ENCODE measurements at places on chromosomes 4 and X.
A peak's percentile ranks its signal among the peaks of the same experiment; 100 is the strongest.

- DNase-seq: no peak
Observed at GRCh38 chr4:128854433-128854832, 44.9 kb downstream of the JADE1 start.

DNA sequence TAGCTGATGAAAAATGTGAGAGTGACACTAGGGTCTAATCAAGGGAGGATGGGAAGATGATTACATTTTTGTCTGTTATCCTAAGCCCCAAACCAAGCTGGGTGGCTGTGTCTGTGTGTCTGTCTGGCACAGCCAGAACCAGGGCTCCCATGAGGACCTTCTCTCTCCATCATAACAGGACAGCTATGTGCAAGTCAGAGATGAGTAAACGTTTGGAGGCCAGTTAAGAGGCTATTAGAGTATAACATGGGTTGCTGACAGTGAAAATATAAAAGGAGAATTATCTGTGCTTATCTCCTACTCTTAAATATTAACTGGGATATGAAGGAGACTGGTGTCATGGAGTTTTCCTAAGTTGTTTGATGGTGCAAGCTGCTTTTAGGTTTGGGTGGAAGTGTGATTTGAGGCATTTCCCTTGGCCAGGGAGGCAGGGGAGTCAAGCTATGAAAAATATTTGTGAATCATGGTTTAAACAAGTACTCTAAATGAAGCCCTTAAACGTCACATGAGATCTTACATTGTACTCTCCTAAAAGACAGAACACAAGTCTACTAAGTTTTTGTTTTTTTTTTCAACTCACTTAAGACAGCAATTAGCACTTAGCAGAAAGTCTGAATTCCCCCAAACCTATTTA, 156.2 kb downstream of the ENOX2 start:
- no peak for DNase-seq

DNA sequence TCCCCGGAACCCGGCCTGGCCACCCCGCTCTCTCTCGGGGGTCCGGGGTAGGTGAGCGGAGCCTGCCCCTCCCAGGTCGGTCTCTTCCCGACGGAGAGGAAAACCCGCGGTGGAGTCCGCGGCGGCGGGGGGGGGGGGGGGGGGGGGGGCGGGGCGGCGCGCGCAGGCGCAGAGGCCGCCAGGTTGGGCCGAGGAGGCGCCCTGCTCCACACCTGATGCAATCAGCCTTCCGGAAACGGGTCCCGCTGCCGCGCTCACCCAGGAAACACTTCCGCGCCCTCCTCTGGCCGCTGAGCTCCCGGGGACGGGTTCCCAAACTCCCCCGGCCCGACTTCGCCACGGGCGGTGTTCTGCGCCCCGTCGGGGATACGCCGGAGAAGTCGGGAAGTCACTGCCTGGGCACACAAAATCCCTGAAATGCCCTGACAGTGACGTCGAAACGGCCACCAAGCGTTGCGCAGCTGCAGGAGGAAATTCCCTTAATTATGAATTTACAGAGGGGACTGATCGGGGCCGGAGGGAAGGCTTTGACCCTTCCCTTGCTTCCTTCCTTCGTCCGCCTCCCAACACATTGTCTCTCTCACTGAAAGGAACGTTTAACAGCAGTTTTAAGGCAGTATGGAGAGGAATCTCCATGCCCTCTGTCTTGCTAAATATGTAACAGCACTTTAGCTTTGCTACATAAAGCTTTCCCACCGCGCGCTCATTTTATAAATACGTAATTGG, 2.1 kb upstream of the APBB2 start:
- DNase-seq: peak; percentile 60

- DNase-seq: no peak
Observed at GRCh38 chrX:23066588-23067281, 67.0 kb downstream of the DDX53 start.

DNA sequence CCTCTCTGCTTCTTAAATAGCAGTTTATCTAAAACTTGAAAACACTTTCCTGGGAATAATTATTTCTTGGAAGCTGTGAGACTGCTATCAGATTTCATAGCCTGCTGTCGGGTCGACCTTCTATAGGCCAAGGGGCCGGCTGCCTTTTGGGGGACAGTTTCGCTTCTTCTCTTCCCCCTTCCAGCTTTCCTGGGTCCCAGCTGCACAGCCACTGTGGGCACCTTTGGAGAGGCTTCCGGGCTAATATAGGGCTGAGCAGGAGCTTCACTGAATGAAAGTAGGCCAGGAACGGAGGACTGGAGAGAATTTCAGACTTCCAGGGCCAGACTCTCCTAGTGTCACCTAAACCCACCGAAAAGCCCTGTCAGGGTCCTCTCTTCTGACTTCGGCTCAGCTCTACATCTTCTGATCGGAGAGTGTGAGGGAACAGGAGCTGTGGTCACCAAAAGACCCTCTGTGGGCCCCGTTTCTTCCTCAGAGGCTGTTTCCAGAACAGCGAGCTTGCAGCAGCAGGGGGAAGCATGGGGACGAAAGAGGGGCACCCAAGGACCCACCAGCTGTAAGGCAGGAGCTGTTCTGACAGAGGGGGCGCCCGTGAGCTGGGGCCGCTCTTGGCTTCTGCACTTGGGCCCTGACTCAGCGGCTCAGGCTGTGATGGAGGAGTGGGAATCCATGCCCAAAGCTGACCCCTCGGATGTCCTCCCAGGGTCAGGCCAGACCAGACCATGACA, 620.6 kb downstream of the BCOR start:
- DNase-seq: peak; percentile 5

DNA sequence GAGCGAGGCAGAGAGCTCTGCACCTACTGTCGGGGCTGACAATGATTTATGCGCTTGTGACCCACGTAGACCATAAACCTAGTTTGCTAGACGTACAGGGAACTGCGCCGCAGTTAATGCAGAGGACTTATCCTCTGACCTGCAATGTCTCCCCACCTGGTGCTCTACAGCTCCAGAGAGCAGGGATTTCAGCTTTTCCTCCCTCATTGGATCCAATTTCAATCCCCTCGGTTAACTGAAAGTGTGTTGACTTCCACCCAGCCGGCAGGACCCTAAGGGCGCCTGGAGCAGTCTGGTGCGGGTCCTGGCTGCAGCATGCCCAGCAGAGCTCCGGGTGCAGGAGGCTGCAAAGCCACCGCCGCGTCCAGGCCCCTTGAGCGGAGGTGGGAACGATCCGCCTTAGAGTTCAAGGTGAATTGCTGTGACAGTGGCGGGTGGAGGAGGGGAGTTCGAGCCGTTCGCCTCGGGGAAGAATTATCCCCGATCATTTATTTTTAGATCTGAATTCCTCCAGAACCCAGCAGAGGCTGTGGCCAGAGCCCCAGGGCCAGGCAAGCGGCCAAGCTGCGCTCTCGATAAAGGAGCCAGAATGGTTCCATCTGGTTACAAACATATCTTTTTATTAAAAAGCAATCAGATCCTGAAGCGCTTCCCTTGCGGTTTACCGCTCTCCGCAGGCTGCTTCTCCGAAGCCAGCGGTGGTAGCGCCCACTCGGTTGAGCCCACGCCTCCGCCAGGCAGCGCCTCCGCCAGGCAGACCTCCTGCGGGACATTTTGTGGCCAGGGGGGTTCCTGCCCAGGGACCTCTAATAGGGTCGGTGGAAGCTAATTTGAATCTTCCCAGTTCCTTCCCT, 66.0 kb downstream of the FBXO8 start:
- no peak for DNase-seq

- DNase-seq: no peak
Observed at GRCh38 chrX:20038966-20039365, 48.1 kb upstream of the BCLAF3 start.

- peak; percentile 2 for DNase-seq
Observed at GRCh38 chr4:184583738-184584502, 65.3 kb downstream of the CASP3 start.
